ENCODE measurements at places on chromosomes 3 and 15.

GRCh38 chr3:177150970-177151627 is 46.2 kb downstream of the TBL1XR1 start:
- no peak for DNase-seq

- peak; percentile 75 for DNase-seq
Measured at GRCh38 chr3:178536211-178537079, at the start of gene KCNMB2. Gene KCNMB2 (plus strand): TSS chr3:178536436.

- DNase-seq: no peak
Measured at GRCh38 chr3:54966979-54967378, 39.1 kb upstream of the LRTM1 start.

DNA sequence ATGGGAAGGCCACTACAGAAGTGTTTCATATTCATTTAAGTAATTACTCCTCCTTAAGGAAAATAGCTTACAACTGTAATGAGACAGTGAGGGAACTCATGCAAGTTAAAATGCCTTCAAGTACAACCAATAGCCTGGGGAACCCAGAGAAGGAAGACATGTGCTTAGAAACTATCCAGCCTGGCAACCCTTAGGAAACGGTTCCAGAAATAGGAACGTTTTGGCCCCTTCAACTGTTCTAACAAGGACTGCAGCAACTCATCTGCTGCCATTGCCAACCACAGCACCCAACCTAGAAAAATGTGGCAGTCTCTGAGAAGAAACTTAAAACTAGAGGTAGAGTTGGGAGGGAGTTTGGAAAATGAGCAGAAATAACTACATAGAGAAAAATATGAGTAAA is 147.5 kb upstream of the STRIT1 start:
- DNase-seq: no peak

GRCh38 chr15:90020936-90021507 is 19.9 kb downstream of the ZNF710 start:
- DNase-seq: no peak

GRCh38 chr3:136831461-136831860 is 12.5 kb downstream of the SLC35G2 start:
- no peak for DNase-seq

- DNase-seq: no peak
Measured at GRCh38 chr15:27123808-27124207, 152.8 kb downstream of the GABRG3 start.

- no peak for DNase-seq
Measured at GRCh38 chr3:129514110-129514509, 14.3 kb upstream of the RHO start.

- no peak for DNase-seq
Measured at GRCh38 chr3:89628856-89629670, 521.6 kb downstream of the EPHA3 start.

- peak; percentile 98 for DNase-seq
Measured at GRCh38 chr3:54882129-54882833, 45.6 kb downstream of the LRTM1 start.

GRCh38 chr3:149203758-149204157 is 17.9 kb downstream of the CP start:
- DNase-seq: no peak

GRCh38 chr3:50255251-50255615 is 13.7 kb upstream of the SEMA3B start:
- DNase-seq: no peak

- DNase-seq: no peak
Measured at GRCh38 chr3:27939940-27940339, 217.8 kb upstream of the EOMES start.

GRCh38 chr3:187025656-187026316 is 95.5 kb downstream of the ST6GAL1 start:
- DNase-seq: no peak

- DNase-seq: no peak
Measured at GRCh38 chr15:81858586-81858985, 187.2 kb downstream of the MEX3B start.

GRCh38 chr15:20356444-20356910 is 185.1 kb downstream of the GOLGA6L6 start:
- DNase-seq: no peak

DNA sequence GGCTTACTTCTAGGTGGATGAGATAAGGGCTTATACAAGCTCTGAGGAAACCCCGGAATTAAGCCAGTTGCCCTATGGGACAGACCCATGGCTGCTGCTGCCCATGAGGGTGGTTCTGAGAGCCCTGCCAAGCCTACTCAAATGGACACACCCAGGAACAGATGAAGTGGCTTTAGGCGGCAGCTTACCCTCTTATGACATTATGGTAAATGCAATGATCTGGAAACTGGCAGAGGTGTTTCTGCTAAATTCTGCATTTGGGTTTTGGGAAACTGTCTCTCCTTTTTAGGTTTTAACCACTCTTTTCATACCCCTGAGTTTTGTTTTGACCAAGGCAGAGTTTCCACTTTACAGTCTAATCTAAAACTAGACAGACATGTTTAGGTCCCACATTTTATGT is 9.0 kb upstream of the ZBED2 start:
- no peak for DNase-seq

DNA sequence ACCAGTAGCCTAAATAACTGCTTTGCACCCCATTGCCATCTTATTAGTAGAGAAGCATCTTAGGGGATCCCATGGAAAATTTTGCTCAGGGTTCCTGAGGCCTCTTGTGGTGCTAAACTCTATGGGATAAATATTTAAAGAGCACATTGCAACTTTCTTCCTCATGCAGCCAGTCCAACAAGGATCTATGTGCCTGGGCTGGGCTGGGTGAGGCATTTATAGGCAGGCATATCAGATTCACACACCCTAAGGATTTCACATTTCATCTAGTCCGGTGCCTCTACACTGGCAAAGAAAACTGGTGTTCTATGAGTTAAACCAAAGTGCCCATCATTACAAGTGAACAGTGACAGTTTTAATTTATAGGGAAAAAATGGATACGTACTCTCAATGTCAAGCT is 512.3 kb downstream of the EDEM1 start:
- DNase-seq: no peak

DNA sequence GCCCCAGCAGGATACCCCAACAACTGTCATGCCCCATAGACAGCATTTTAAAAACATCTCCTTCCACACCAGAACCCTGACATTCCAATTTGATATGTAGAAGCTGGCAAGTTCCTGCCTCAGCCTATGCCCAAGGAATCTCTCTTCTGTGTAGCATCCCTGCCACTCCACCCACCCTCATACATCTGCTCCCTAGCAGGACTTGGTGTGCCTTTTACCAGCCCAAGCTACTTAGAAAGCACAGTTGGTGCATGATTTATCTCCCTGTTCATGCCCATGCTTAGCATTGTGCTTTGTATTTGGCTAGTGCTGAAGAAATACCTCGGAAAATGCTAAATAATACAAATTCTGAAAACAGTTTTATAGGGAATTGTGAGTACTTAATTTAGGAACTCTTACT is 236.9 kb upstream of the HES1 start:
- no peak for DNase-seq

DNA sequence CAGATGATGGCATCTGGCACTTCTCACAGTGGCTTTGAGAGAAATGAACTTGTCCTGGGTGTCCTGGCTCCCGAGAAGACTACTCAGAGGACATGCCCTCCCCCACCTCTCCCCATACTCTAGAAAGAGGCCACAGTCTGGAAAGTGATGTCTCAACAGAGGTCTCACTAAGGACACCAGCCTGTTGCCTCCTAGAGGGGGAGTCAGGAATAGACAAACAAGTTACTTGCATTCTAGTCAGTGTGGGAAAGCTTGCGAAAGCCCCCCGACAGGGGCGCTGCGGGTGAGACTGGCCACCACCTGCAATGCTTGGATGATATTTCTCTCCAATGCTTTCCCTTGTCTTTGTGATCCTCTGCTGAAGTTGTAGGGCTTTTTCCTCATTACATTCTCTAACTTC is 17.2 kb downstream of the B4GALT4 start:
- no peak for DNase-seq

DNA sequence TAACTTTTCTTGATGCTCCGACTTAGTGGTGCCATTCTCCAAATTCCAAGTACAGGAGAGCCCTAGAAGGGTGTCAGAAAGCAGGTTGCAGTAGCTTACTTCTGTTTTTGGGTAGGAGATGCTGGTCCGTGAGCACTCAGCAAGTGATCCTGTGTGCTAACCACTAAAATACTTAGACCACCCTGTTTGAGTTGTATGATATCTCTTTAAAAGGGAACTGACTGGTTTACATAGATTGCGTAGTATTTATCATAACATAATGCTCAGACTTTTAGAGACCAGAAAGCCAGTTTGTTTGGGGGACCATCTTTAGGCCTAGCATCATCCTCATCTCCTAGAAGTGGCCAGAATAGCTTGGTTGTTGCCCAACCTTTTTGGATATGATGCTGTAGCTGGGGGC is 26.7 kb downstream of the CTDSPL start:
- no peak for DNase-seq

DNA sequence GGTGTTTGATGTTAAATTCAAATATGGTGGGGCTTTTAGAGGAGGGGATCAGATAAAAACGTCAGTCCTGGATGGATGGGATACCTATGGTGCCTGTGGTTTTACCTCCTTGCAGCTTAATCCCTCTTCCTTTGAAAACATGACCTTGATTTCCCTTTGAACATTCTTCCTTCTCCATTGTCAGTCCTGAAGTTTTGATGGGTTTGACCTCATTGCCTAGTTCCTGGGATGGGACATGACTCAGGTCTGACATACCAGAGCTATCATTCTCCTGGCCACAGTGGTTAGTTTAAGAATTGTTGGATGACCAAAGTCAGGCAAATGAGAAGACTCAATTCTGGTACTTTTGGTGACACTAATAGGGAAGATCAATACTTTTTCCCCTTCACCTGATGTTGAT is 87.2 kb downstream of the PRICKLE2 start:
- no peak for DNase-seq

GRCh38 chr3:170296703-170297102 is 60.8 kb upstream of the SKIL start:
- no peak for DNase-seq

DNA sequence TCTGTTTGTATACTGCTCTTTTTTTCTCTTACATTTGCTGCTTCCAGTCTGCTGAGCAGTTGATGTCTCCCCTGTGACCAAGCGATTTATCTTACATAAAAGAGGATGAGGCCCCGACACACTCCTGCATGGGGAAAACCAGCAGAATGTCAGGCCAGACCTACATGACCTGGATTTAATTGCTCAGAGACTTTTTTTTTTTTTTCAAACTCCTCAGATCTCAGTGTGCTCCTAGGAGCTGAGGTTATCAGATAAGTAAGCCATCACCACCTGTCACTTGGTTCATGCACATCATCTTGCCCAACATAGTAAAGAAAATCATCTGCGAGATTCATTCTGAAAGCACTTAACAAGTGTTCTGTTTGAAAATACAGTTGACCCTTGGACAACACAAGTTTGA is 163.1 kb downstream of the PLCL2 start:
- DNase-seq: no peak

DNA sequence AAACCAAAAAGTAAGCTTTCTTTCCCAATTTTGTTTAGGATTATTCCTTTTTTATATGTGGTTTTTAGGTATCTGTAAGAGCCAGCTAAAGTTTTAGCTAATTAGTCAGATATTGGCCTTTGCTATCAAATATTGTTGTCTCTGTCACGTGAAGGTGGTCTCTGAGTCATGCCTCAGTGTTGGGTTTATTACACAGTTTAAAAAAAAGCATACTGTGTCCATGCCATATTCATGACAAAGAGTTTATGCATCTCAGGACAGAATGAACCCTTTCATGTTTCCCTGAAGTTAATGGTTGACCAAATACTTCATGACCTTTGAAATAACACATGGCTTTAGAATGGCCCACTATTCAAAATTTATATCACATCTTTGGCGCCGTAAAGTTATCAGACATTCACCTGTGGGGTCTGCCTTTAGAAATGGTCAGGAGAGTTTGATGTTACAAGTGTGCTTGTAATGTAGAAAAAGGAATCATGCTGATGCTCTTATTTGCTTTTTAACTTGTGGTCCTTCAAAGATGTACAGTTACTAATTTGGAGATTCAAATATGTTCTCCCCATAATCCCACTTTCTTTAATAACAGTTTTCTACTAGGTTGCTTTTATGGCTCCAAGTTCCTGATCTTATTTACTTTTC is 101.5 kb downstream of the MYRIP start:
- DNase-seq: no peak

GRCh38 chr3:29583861-29584260 is 303.0 kb downstream of the RBMS3 start:
- no peak for DNase-seq

DNA sequence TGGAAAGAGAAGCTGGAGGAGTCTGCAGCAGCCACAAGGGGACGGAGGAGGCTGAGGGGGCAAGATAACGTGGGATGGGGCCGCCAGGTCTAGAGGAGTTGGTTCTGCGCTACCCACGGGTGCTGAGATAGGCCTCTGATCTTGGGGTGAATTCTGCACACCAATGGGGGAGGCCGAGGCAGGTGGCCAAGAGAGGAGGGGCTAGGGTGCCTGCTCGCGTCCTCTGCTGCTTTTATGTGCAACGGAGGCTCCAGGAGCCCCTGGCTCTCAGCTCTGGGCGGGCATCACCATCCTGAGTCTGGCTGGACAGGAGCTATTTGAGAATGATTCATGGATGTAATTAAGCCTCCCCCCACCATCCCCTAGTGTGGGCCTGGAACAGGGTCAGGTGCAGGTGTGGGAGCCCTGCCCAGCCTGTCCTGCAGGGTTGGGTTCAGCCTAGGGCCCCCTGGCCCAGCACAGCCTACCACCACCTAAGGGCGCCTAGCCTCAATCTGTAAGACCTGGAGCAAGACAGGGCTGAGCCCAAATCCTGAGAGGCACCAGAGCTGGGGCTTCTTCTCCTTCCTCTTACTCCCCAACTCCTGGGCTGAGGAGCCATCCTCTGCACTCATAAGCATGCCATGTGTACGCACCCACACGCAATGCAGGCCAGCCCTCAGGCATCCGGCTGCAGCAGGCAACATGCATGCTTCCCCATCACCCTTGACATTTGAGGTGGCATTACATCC is 32.3 kb upstream of the SEMA3F start:
- no peak for DNase-seq

GRCh38 chr15:66402761-66403284 is 16.1 kb downstream of the MAP2K1 start:
- no peak for DNase-seq

DNA sequence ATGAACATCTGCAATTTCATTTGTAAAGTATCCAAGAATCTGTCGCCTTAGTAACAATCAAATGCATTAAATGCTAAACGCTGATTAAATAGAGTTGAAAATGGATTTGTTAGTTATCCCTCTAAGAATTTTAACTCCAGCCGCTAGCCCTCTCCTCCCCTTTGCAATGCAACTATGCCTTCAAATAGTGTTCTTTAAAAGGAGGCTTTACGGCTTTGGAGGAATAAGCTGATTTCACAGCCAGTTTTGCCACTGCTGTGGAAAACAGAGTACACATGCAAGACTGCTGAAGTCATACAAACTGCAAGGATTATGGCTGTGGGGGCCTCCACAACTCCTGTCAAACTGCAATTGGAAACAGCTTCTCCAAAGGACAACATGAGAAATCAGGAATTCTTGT is 89.2 kb downstream of the CERS3 start:
- peak; percentile 74 for DNase-seq

Measured in skin of body (tissue), 3 donors.